ENCODE measurements at places on chromosomes 4 and X.

GRCh38 chr4:6594826-6595355 is 19.9 kb downstream of the MAN2B2 start:
- no peak for DNase-seq

DNA sequence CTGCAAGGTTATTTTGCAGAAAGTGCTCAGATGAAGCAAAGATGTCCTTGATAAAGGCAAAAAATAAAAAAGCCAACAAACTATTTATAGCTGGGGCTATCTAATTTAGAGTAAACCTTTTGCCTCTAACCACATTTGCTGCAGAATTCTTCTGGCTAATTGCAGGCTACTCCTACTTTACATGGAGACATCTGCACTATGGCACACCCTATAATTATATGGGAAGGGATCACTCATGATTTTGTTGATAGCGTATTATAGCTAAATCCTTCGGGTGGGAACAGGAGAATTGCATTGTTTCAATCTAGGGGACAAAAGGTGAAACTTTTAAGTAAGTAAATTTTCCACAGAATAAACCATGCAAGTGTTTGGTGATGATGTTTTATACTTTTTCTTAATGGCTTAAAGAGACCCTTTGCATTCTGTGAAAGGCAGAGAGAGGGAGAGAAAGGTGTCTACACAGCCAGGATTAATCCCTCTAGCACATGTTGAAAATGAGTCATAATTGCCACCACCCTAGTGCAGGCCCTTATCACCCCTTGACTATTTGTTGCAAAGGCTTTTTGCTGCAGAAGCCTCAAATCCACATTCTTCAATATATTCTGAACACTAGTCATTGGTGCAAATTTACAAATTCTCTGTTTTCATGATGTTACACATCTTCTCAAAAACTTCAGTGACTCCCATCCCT is 221.3 kb upstream of the BMP3 start:
- DNase-seq = no peak

GRCh38 chrX:1587161-1587560 is 4.2 kb upstream of the AKAP17A start:
- no peak for DNase-seq

GRCh38 chr4:38149472-38149996 is 189.3 kb downstream of the PTTG2 start:
- no peak for DNase-seq

DNA sequence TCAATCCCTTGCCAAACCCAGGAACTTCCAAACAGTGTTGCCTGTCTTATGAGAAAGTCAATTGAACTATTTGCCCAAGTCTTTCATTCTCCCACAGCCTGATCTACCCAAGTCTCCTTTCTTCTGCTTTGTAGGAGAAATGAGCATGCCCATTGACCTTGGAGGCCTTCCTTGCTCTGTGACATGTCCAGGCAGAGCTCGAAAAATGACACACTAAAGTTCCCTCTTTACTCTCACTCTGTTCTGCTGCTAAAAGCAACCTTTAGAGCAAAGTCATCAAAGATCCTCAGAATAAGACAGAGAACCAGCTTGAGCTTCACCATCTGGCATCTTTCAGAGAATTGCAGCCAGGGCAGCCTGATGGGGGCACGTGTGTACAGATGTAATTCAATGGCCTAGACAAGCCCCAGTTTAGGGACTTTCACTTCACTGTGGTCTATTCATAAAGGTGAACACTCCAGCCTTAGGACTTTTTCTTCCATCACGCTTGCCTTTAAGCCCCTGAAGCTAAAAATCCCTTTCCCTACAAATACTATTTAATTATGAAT is 136.4 kb downstream of the AMELX start:
- DNase-seq = no peak

DNA sequence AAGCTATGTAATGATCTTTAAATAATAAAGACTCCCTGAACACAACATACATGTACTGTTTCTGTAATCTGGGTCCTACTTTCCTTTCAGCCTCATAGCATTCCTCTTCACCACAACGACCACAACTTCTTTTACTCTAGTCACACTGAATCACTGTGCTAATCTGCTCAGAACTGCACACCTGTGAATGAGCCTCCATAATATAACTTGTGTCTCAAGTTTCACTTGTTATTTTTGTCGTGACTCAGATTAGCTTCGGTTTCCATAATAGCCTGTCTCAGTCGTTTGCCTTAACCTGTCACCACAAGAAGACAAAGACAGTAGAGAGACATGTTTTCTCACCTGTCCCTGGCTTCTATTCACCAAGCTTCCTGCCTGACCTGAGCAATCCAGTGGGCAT is 61.8 kb downstream of the MAGED1 start:
- DNase-seq = no peak

Measured in fibroblast of skin of scalp (primary cell).